Activated gamma-delta T cell treated with Interleukin-2 at 50 U/mL for 16 hours (primary cell): ENCODE measurements at places on chromosomes 11 and 22.

- DNase-seq: no peak
Observed at GRCh38 chr11:17554487-17554886, 7.4 kb downstream of the OTOG start.

DNA sequence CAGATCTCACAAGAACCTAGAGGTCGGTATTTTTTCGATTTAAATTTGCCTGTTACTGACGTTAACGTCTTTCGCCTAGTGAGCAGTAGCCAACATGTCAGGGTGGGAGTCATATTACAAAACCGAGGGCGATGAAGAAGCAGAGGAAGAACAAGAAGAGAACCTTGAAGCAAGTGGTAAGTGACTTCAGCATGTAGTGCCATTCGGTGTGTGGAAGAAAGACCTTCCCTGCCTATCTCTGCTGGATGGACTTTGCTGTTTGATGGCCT lies 750 bp downstream of the XRCC6 start:
- no peak for DNase-seq

GRCh38 chr22:24996420-24996952 lies 44.0 kb downstream of the KIAA1671 start:
- no peak for DNase-seq

GRCh38 chr11:2140411-2141400 lies 1.5 kb upstream of the IGF2 start:
- DNase-seq: no peak

GRCh38 chr11:18320617-18321016 lies 1.3 kb downstream of the HPS5 start:
- no peak for DNase-seq

DNA sequence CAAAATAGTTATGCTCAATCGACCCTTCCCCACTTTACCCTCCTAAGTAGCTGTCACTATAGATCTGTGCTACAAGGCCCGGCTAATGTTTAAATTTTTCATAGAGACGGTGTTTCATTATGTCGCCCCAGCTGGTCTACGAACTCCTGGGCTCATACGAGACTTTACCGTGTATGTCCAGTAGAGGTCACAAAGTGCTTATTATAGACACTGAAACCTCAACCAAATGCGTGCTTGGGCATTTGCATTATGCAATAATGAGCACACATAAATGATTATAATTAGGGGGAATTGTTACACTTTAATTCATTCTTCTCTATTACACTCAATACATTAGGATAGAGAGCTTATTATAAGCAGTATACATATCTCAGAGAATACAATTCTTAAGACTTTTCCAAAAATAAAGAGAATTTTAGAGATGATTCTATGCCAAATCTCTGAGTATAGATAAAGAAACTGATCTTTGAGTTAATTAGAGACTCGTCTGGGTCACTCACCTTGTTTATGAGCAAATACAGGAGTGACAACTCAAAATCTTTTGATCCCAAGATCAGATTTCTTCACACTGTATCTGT lies 12.5 kb upstream of the MRPL16 start:
- DNase-seq: peak; percentile 17

- peak; percentile 60 for DNase-seq
Observed at GRCh38 chr11:35146074-35146521, 7.1 kb downstream of the CD44 start.

- DNase-seq: no peak
Observed at GRCh38 chr22:48167238-48167637, 1404.8 kb downstream of the TBC1D22A start.

DNA sequence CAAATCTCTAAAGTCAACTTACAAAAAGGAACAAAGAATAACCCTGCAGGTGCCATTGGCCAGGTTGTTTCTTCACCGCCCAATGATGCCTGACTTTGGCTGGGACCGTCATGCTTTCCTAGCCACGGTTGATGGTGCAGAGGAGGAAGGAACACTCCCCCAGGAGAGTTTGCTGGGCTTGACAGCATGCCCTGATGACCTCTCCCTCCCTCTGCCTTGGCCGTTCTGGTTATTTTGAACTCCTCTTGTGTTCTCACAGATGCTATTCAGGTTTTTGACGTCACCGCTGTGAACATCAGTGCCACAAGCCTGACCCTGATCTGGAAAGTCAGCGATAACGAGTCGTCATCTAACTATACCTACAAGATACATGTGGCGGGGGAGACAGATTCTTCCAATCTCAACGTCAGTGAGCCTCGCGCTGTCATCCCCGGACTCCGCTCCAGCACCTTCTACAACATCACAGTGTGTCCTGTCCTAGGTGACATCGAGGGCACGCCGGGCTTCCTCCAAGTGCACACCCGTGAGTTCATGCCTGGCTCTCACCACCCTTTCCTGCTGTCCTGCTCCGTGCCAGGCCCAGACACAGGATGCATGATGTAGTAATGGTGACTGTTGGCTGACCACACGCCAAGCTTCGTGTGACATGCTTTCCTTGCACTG lies 89.0 kb upstream of the OR4B1 start:
- DNase-seq: no peak

- no peak for DNase-seq
Observed at GRCh38 chr11:120401506-120401905, 65.3 kb downstream of the ARHGEF12 start.

DNA sequence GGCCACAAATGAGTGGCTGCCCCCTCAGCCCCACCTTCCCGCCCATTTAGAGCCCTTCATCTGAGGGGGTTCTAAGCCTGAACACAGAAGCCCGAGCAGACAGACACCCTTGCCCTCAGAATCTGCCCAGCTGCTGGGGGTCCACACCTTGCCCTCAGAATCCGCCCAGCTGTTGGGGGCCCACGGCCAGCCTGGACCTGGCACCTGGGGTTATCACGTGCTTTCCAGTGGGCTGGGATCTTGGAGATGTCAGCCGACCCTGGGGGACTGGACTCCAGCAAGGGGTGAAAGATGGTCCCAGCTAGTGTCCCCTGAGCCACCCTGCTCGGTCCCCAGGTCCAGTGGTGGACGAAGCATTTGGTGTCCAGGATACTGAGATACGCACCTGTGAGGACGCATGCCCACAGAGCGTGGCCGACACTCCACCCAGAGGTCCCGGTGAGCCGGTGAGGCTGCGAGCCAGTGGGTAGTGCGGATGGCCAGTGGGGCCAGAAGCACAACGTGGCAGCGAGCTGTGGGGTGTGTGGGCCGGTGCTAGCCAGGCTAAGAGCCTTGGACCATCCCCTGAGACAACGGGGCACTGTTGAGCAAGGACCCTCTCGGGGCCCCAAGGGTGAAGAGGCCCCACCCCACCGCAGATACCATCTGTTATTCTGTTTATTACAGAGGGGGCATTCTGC lies 3.1 kb upstream of the CTSD start:
- no peak for DNase-seq

DNA sequence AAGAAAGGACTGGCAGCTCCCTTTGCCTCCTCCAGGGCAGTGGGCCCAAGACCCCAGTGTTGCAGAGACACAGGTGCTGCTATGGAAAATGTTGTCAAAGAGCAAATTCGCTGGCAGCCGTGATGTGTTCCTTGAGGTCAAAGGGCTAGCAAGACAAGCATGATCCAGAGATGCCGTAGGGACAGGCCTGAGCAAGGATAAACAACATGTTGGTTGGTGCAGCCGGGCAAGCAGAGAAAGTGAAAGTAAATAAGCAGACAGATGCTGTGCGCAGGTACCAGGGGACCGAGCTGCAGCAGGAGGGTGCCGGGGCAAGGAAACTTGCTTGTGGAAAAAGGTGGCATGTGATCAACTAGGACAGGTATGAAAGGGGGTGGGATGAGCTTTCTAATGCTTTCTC lies 125.5 kb upstream of the NECTIN1 start:
- no peak for DNase-seq

DNA sequence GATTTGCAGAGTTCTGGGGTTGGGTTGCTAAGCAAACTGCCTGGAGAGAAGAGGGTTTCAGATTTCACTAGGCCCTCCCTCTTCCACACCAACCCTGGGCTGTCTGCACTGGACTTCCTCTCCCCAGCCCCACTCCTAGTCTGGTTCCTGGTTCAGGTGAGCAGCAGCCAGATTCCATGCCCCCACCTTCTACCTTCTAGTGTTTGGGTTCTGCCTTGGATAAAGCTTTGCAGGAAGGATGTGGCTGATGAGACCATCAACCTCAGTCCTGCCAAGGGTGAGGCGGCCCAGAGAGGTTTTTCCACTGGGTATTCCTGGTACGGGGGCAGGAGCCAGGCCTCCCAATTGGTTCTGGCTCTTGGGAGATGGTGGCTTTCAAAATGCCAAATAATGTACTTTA lies 68.3 kb downstream of the BCR start:
- no peak for DNase-seq

- DNase-seq: no peak
Observed at GRCh38 chr22:36756031-36756430, 19.9 kb downstream of the IFT27 start.

- DNase-seq: no peak
Observed at GRCh38 chr11:119861160-119861559, 132.2 kb upstream of the NECTIN1 start.

DNA sequence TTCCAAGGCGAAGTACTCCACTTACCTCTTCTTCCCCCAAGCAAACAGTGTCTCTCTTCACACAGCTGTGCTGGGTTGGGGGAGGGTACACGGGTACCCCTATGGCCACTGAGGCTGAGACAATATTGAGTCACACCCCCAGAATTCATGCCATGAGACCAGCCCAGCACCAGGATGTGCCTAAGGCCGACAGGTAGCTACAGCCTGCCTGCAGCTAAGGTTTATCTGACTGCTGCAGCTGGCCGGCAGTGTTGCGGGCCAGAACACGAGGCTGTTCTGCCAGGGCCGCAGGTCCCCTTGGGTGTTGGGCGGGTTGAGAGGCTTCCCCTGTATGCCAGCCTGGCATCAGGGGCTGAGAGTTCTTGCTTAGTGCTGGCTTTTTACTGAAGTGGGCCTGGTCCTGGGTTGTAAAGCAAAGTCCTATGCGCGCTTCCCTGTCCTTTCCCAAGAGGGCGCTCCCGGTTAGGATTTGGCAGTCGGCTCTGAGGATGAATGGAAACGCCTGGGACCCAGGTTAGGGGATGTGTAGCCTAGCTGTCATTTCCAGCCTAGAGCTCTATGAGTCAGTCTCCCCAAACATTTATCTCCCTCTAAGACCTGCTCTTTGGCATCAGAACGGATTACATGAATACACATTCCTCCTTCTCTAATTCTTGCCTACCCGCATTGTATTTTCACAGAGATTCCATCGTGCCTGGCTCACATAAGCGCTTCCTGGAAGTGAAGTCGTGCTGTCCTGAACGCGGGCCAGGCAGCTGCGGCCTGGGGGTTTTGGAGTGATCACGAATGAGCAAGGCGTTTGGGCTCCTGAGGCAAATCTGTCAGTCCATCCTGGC lies 7.1 kb downstream of the USP18 start:
- peak; percentile 21 for DNase-seq

GRCh38 chr11:121221496-121222200 lies 70.9 kb upstream of the SC5D start:
- no peak for DNase-seq

- no peak for DNase-seq
Observed at GRCh38 chr11:112748713-112749543, 212.3 kb upstream of the NCAM1 start.

DNA sequence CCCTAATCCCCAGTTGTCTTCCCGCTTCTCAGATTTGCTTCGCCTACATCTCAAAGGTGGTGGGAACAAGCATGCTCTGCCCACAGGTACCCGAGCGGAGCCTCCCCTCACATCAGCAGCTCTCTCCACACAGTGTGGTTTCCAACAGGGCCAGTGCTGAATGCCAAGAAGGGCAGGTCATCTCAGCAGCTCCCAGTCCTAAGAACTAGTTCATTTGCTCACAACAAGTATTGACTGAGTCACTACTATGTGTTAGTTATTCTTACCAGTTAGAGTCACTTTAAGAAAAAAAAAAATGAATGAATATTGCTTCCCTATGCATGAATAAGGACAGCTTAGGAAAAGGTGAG lies 66.2 kb downstream of the THAP12 start:
- DNase-seq: no peak

- DNase-seq: no peak
Observed at GRCh38 chr11:2991452-2992233, 486 bp downstream of the NAP1L4 start.

- DNase-seq: no peak
Observed at GRCh38 chr11:33633251-33634003, 67.2 kb downstream of the C11orf91 start.

DNA sequence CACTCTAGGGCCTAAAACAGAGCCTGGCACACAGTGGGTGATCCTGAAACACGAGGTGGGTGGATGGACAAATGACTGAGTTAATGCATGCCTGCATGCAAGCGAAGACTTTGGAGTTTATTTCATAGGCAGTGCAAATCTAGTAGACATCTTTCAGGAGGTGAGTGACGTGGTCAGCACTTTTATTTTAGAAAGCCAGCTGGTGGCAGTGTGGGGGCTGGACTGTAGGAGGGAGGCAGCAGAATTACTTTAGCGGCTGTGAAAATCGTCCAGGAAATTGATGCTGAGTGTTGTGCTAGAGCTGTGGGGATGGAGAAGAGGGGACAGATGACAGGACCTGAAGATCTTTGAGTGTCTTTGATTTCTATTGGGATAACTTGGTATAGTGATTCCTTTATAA lies 47.1 kb downstream of the BMAL1 start:
- DNase-seq: no peak

DNA sequence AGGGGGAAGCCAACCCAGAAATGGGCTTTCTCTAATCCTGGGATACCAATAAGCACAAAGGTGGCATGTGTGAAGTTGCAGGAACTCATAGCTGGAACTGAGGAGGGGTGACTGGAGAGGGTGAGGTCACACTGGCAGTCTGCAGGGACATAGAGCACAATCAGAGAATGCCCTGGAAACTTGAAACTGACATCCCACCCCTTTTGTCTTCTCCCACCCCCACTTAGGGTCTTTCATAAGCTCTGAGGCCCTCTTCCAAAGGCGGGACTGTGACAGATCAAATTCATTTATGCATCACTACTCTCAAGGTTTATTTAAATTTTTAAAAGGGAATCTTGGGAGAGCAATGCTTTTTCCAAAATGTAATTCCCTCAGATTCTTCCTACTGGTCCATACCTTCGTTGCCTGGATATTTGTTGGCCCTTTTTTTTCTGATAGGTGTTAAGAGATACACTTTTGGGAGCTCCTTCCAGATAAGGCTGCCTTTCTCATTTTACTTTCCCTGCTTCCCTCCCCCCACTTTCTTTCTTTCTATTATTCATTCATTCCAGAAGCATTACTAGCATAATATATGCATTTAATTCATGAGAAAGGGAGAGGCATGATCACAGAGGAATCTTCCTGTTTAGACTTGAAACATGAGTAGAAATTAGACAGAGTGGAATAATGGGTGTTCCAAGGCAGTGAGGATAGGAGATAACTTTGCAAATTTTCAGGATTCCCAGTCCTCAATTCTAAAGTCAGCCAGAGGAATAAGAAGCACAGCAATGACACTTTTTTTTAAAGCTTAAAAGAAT lies 14.8 kb downstream of the OR51E2 start:
- no peak for DNase-seq

DNA sequence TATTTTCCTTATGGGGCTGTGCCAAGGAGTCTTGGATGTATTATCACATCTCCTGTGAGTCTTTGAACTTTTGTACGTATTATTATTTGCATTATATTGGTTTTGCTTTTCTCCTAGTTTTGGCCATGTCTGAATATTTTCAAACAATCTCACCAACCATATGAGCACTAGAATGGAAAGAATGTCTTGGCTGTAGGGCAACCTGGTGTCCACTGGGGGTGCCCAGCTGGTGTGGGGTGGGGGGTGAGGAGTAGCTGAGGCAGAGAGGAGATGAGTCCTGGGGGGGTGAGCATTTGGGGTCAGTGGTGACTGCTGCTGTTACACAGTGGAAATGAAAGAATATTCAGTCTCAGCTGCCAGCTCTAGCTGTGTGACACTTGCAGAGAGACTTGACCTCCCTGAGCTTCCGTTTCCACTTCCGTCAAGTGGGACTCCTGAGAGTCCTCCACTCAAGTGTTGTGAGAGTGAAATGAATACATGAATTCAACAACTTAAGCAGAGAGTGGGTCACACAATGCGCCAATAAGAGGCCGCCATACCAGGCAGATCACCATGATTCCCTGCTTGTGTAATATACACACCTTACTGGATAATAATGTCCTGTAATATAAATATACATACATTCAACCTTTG lies 12.7 kb upstream of the PVALB start:
- DNase-seq: no peak
